ENCODE measurements at places on chromosomes 13 and 19.

GRCh38 chr19:35315883-35316282 lies 13.1 kb upstream of the CD22 start:
- DNase-seq, result no peak

DNA sequence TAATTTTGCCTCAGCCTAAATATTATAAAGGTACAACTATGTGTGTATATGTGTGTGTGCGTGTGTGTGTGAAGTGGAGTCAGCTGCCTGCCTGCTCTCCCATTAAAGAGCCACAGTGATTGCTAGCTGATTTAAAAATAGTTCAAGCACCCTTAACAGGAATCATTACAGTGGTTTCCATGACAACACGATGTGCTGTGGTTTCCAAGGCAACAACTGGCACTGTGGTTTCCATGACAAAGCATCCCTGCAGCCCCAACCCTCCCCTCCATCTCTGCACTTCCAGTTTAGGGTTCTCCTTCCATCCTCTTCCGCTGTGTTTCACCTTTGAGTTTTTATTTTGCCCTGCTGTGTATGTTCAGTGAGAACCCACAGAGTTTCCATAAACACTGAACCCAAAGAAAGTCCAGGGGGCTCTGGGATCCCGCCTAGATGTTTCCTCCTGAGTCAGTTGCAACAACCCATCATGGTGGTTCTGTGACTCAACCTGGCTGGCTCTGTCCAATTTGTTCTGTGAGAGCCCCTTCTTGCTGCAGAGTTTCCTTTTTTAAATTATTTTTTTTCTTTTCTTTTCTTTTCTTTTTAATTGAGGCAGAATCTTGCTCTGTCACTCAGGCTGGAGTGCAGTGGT lies 7.1 kb upstream of the PNMA8A start:
- DNase-seq, result no peak

DNA sequence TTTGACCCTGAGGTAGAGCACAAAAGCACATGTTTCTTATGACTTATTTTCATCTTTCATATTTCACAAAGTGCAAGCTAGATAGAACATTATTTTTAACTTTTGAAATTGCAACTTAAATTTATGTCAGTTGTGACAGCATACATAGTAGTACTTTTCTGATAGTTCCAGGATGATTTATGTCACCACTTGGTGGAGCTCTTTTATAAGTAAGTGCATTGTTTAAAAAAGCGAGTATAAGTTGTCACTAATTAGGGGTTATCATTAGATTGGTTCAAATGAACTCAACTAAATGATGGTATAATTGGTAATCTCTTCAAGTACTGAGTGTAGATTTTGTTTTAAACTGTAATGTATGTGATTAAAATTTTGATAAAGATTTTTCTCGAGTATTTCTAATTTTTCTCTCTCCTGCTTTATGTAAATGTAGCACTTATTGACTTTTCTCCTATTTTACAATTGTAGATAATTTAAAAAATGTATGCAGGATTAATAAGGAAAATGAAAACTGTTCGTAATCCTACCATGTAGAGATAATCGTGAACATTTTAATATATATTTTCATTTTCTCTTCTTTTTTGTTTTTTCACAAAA lies 31.1 kb downstream of the RB1 start:
- no peak for DNase-seq

- no peak for DNase-seq
These were observed 1.5 kb downstream of the FCAR start for GRCh38 chr19:54875506-54875905.

DNA sequence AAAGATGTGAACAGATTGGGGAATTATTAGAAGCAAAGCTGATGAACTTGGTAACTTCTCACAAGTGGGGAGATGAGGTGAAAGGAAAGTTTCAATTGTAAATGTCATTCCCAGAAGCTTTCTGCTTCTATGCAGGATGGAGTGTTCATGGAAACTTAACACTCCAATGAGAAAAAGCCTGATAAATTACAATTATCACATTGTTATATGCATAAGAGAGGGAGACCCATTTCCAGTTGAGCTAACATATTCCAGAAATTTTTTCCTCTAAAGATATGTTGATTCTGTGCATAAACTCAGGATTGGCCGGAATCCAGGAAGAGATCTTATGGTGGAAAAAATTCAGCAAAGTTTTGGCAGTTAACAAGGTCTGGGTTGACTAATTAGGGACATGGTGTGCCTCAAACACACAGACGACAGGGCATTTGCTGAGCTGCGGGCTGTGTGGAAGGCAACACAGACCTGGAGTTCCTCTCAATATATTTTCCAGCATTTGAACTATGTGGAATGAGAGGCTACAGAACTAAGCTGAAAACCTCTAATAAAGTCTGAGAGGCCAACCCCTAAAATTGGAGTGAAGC lies 64.9 kb upstream of the FGF14 start:
- DNase-seq, result no peak

GRCh38 chr19:35122687-35123551 lies 7.3 kb downstream of the FXYD3 start:
- no peak for DNase-seq

DNA sequence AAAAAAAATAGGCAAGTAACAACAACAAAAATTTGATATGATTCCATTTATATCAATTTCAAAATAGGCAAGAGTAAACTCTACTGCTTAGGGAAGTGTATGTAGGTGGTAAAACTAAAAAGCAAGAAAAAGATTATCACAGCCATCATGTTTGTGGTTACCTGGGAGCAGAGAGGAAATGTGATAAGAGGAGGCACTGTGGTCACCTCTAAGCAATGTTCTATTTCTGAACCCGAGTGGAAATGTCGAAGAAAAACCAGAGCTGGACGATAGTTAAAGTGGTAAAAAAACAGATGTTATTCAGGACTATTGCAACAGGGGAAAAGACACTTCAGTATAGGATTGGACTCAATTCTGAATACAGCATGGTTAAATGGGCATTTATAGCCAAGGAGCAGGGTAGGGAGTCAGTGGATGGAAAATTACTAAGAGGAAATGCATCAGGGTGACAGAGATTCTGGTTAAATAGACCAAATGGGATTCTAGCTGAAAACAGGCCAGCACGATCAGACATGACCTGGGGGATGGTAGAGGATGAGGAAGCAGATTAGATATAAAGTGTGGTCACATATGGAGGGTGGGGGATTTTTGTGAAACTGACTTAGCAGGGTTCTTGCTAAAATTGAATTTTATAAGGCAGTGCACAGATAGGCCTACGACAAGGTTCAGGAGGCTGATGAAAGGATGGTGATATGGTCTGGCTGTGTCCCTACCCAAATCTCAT lies 6.0 kb upstream of the TEX30 start:
- DNase-seq, result no peak
